ENCODE measurements at places on chromosomes 12 and 14. TPM values are rescaled to one million over a fixed set of nuclear protein-coding genes. Genes with fewer than 3 reads are reported as not detected.

The VRTN gene
- total RNA-seq: not detected

The SLC11A2 gene
- total RNA-seq: 50.4 TPM

The MYRFL gene
- not detected for total RNA-seq

The PIWIL1 gene
- total RNA-seq: not detected

The ATL1 gene
- 10.0 TPM for total RNA-seq

The VWF gene
- total RNA-seq: 1.3 TPM

The NRXN3 gene
- 0.62 TPM for total RNA-seq

The TGM1 gene
- 0.55 TPM for total RNA-seq

The MYF6 gene
- 0.11 TPM for total RNA-seq

The ITGA7 gene
- total RNA-seq: 47.0 TPM

The KRT80 gene
- 0.25 TPM for total RNA-seq

The TTC9 gene
- under 0.01 TPM for total RNA-seq

The SDS gene
- total RNA-seq: not detected

The IAPP gene
- total RNA-seq: not detected

The ABCD2 gene
- 0.33 TPM for total RNA-seq

The NANOG gene
- not detected for total RNA-seq

The TAS2R19 gene
- total RNA-seq: 7.9 TPM

The GPR162 gene
- total RNA-seq: 6.0 TPM

The GALNT9 gene
- total RNA-seq: 1.2 TPM

The KRT75 gene
- total RNA-seq: not detected

The POP5 gene
- 63.3 TPM for total RNA-seq

The PLEKHG7 gene
- total RNA-seq: not detected

The SCN8A gene
- total RNA-seq: 45.0 TPM

The SH2B3 gene
- total RNA-seq: 43.1 TPM

The KRT81 gene
- total RNA-seq: under 0.01 TPM

The OR4N5 gene
- total RNA-seq: not detected

The RESF1 gene
- total RNA-seq: 19.8 TPM

The MANSC1 gene
- total RNA-seq: 0.55 TPM

The DLK1 gene
- not detected for total RNA-seq

The GUCY2C gene
- not detected for total RNA-seq

The GPR65 gene
- not detected for total RNA-seq

The TSPAN8 gene
- total RNA-seq: not detected

The SRRM4 gene
- total RNA-seq: under 0.01 TPM

The ADGRD1 gene
- 0.11 TPM for total RNA-seq

The LRFN5 gene
- 25.5 TPM for total RNA-seq

The BRF1 gene
- total RNA-seq: 47.0 TPM

The SUSD6 gene
- total RNA-seq: 5.6 TPM

The LRP1 gene
- total RNA-seq: 222 TPM

The RNASE3 gene
- total RNA-seq: not detected

The RASSF9 gene
- 6.1 TPM for total RNA-seq

The KRT4 gene
- under 0.01 TPM for total RNA-seq

The BICDL1 gene
- total RNA-seq: 0.11 TPM

The ABCC9 gene
- total RNA-seq: 37.9 TPM

The CCDC175 gene
- not detected for total RNA-seq

The KLHDC1 gene
- 3.0 TPM for total RNA-seq

The MYO1A gene
- total RNA-seq: not detected

The PRMT5 gene
- 73.1 TPM for total RNA-seq

The CCDC196 gene
- total RNA-seq: not detected

The B4GALNT1 gene
- total RNA-seq: 4.0 TPM

The PTHLH gene
- 0.33 TPM for total RNA-seq

The KRT79 gene
- not detected for total RNA-seq

The SOCS2 gene
- total RNA-seq: 18.4 TPM

The PLXNC1 gene
- total RNA-seq: 3.2 TPM

The SYCP3 gene
- 0.11 TPM for total RNA-seq

The NAB2 gene
- 104 TPM for total RNA-seq

The CAPZA3 gene
- not detected for total RNA-seq
